Breast epithelium (tissue), 4 donors: ENCODE measurements at places on chromosomes 7 and 10.

GRCh38 chr10:80158598-80159127 lies 26.1 kb downstream of the PLAC9 start:
- peak; percentile 72 for DNase-seq

DNA sequence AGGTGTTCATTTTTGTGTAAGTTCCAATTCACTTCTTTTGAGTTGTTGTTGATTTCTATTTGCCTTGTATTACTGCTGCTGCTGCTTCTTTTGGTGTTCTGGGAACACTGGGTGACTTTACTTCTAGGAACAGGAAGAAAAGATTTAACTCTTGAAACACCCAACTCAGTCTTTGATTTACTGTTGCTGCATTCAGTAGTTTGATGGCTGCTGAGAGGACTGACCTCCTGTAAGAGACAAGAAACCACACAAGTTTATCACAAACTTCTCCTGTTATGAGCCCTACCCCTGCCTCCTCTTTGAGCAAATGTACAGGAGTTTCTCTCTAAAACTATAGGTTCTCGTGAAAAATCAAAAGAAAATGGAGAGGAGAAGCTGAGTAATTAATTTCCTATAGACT lies 161.7 kb downstream of the CTTNBP2 start:
- DNase-seq: no peak

DNA sequence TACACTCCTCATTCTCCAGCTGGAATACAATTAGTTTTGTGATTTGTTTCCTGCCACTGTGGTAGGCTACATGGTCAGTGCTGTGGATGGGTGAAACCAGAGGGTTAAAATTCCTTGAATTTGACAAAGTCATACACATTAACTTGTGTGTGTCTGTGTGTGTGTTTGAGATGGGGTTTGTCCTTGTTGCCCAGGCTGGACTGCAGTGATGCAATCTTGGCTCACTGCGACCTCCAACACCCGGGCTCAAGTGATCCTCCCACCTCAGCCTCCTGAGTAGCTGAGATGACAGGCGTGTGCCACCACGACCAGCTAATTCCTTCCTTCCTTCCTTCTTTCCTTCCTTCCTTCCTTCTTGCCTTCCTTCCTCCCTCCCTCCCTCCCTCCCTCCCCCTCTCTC lies 24.8 kb upstream of the GIMAP8 start:
- DNase-seq: no peak

GRCh38 chr7:101125989-101126650 lies 784 bp upstream of the SERPINE1 start:
- DNase-seq: peak; percentile 47

DNA sequence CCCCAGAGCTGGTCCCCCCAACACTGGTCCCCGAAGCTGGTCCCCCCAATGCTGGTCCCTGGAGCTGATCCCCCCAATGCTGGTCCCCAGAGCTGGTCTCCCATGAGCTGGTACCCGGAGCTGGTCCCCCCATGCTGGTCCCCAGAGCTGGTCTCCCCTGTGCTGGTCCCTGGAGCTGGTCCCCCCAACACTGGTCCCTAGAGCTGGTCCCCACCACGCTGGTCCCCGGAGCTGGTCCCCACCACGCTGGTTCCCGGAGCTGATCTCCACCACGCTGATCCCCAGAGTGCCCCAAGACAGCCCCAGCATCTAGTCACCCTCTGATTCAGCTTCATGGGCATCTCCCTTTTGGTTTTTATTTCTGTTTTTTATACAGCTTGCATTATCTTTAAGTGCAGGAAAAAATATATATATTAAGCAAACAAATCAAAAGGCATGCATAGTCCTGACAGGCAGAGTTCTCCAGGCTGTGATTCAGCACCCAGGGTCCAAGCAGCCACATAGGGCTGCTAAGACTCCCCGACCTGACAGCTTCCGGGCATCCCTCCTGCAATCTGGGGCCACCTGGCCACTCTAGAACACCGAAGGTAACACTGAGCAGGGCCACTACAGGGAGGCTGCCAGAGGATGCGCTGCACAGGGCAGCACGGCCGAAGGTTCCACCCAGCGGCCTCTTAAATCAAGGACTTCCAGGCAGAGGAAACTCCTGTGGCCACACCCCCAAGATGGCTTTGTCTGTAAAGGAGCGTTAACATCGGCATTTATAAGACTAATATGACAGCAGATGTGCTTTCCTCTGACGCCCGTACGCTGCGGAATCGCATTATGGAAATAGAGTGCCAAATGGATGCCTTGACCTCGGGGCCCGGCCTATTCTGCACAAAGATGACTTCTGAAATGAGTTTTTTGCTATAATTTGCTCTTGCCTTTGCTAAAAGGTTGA lies 215.0 kb downstream of the PTPRN2 start:
- no peak for DNase-seq

DNA sequence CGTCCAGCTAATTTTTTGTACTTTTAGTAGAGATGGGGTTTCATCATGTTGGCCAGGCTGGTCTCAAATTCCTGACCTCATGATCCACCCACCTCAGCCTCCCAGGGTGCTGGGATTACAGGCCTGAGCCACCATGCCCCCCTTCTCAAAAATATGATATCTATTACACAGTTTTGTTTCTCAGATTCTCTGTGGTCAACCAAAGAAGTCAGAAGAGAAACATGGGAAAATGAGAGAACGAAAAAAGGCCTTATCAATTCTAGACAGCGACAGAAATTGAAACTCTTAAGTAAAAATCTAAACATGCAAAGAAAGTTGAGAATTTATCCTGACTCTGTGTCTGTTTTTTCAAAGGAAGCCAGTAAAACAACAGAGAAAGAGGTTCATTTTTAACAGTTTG lies 283.8 kb upstream of the PLXDC2 start:
- no peak for DNase-seq

DNA sequence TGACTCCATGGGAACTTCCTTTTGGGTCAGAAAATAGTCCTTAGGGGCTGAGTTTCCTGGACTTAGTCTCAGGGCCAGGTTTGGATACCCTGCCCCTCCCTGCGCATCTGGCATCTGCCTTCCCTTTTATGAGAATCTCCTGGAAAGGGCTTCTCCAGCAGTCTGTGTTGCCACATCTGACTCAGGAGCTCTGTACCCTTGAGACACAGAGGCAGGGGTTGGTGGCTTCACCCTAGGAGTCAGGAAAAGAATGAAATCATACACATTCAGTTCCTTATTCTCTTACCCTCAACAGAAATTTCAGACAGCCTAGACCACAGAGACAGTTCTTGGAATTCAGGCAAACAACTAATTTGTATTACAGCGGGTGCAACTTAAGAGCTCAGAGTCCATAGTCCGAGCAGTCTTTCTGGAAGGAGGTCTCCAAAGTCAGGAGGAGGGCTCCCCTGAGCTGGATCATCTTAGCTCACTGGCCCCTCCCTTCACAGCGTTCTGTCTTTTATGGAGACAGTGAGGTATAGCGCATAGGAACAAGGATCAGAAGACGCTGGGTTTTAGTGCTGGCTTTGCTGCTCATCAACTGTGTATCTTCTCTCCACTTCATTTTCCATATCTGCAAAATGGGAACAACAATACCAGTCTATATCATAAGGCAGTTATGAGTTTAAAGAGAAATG lies 3.0 kb upstream of the PLAU start:
- no peak for DNase-seq

DNA sequence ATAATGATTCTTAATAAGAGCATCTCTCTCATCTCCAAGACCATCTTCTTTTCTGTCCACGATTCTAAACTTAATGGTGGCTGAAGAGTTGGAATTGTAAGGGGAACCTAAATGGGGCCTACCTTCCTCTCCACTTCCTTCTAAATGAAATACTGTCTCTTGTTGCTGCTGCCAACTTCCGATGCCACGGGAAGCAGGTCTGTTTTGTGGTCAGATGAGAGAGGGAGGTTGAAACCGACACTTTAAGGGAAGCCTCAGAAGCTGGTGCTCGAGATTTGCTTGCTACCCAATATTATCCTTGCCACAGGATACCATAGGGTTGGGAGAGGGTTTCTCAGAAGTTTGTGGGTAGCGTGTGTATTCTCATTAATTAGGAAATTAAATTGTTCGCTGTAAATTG lies 464.1 kb downstream of the SUGCT start:
- DNase-seq: no peak

- no peak for DNase-seq
Measured at GRCh38 chr10:44715136-44715535, 196.0 kb upstream of the TMEM72 start.

DNA sequence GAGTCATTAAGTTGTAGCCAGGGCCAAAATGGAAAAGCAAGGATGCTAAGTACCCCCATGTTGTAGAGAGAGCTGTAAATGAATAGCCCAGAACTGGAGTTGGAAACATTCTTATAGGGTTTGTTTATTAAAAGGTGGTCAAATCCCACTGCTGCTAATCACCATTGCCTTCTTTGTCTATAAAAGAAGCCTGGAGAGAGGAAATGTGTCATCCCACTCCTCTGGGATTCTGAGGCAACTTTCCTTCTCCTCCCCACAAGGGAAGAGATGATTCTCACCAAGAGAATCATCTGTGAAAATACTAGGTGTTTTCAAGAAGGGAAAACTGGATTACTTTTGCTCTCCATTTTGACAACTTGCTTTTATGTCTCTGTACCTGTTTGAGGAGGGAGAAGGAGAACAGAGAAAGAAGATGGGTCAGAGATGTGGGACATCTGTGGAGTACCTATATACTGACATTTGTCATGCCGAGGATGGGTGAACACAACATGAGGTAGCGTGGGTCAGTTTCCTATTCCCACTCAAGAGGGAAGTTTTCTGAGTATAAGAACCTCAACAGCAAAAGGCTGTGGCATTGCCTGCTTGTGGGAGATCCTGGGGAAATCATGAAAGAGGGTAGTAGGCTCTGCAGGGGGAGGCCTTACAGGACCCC lies 262.2 kb downstream of the KIF20B start:
- DNase-seq: no peak

GRCh38 chr7:37816922-37817590 lies 31.3 kb upstream of the NME8 start:
- DNase-seq: no peak

DNA sequence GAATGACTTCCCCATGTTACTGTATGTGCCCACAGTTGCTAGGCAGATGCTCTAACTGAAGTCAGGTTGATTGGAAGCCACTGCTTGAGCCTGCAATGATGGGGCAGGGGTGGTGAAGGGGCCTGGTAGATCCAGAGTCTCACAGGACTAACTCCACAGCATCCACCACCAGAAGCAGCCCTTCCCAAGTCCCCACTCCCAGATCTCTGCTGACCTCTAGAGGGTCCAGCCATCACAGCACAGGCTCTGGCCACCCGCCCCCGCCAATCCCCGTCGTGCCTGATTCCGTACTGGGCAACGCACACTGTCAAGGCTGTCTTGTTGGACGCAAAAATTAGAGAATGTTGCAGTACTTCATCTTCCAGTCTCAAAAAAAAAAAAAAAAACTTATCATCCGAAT lies 136.8 kb upstream of the PDE1C start:
- no peak for DNase-seq

GRCh38 chr10:99854860-99855259 lies 72.4 kb downstream of the ABCC2 start:
- no peak for DNase-seq

DNA sequence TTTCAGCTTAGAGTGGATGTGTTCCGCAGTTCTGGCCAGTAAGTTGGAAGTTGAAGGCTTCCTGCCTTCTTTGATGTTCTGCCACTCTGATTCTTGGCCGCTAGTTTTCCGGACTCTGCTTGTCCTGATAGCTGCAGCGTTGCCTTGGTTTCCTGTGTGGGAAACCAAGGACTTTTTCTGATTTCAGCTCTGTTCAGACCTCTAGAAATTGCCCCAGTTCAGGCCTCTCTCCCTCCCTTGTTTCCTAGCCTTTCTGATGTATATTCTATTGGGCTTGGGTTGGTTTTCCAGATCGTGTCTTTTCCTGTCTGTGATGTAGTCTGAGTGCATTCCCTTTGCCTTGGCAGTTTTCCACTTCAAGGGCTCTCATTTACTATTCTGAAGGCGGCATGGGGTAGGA lies 318.7 kb downstream of the BBS9 start:
- no peak for DNase-seq

GRCh38 chr7:5429253-5429856 lies 5.7 kb upstream of the TNRC18 start:
- DNase-seq: peak; percentile 80

DNA sequence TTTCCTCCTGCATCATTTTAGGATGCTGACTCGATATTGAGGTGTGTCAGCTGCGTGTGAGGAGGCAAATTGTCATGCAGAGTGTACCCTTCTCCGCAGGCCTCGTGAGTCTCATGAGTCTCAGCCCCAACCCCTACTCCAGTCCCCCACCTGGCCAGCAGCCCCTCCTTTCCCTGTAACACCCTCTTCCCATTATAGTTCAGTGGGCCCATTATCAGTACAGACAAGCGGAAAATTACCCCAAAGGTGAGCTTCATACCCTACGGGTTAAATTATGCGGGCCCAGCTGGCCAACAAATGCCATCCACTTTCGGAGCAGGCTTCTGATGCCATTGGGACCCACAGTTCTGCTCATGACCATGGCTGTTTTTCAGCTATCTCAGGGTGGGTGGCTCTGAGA lies 25.2 kb downstream of the SFTPD start:
- no peak for DNase-seq

GRCh38 chr7:157299613-157300368 lies 37.0 kb upstream of the DNAJB6 start:
- no peak for DNase-seq

GRCh38 chr7:155311826-155312537 lies 14.3 kb downstream of the INSIG1 start:
- DNase-seq: no peak

DNA sequence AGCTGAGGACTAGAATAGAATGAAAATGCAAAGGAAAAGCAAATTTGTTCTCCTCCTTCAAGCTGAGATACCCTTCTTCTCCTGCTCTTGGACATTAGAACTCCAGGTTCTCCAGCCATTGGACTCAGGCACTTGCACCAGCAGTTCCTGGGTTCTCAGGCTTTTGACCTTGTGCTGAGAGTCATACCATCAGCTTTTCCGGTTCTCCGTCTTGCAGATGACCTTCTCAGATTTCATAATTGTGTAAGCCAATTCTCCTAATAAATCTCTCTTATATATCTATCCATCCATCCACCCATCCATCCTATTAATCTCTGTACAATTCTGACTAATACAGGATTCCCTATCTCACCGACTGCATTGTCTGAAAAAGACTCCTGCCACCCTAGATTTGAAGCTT lies 108.3 kb downstream of the AHR start:
- DNase-seq: no peak

DNA sequence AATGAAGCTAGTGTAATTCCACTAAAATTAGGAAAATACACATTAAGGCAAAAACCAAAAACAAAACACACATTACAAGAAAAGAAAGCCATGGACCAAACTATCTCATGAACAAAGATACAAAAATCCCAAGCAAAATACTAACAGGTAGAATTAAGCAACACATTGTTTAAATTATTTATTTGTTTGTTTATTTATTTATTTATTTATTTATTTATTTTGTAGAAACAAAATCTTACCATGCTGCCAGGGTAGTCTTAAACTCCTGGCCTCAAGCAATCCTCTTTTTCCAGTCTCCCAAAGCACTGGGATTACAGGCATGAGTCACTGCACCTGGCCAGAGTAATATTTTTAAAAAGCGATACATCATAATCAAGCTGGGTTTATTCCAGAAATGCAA lies 6.8 kb upstream of the SLC29A3 start:
- no peak for DNase-seq

- no peak for DNase-seq
Measured at GRCh38 chr10:22690614-22691431, 23.6 kb downstream of the PIP4K2A start.
